SJSA1 (cell line): ENCODE measurements at places on chromosomes 11 and 22. TPM values are rescaled to one million over a fixed set of nuclear protein-coding genes. Genes with fewer than 3 reads are reported as not detected.
A peak's percentile ranks its signal among the peaks of the same experiment; 100 is the strongest.

- DNase-seq = no peak
Observed at GRCh38 chr11:25910086-25910485, 421.8 kb upstream of the ANO3 start.

DNA sequence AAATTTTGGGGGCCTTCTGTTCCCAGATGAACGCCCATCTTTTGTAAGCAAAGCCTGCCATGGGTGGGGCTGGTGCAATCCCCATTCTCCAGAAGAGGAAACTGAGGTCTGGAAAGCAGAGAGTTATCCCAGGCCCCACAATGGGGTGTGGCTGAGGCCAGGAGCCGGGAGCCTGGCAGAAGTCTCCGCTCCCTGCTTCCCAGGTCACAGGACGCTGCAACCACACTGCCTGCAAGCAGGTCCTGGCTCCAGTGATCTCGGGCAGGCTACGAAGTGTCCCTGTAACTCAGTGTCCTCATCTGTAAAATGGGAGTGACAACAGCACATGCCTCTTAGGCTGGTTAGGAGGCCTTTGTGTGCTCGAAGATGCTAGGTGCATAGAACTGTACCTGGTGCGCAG is 1.7 kb downstream of the PLCB3 start:
- no peak for DNase-seq

DNAJB13 gene
- not detected in 2 replicates for total RNA-seq

PRR33 gene
- total RNA-seq = not detected in 2 replicates

GRCh38 chr11:120649316-120649715 is 137.8 kb downstream of the GRIK4 start:
- DNase-seq = no peak

KRTAP5-7 gene
- total RNA-seq = not detected in 2 replicates

DNA sequence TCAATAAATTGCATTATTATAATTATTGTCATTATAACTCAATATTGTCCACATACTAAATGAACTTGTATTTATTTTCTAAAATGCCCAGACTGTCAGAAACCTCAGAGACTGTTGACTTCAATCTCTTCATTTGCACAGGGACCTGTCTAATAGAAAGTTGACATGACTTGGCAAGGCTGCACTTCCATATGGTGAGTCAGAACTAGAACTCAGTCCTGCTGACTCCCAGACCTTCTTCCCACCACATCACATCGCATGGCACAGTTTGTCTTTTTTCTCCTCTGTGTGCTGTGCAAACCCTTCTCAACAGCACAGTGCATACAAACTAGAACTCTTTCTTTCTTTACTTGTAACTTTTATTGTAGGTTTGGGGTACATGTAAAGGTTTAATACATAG is 215.1 kb upstream of the BLID start:
- no peak for DNase-seq

SLC7A4 gene
- total RNA-seq = not detected in 2 replicates

DNA sequence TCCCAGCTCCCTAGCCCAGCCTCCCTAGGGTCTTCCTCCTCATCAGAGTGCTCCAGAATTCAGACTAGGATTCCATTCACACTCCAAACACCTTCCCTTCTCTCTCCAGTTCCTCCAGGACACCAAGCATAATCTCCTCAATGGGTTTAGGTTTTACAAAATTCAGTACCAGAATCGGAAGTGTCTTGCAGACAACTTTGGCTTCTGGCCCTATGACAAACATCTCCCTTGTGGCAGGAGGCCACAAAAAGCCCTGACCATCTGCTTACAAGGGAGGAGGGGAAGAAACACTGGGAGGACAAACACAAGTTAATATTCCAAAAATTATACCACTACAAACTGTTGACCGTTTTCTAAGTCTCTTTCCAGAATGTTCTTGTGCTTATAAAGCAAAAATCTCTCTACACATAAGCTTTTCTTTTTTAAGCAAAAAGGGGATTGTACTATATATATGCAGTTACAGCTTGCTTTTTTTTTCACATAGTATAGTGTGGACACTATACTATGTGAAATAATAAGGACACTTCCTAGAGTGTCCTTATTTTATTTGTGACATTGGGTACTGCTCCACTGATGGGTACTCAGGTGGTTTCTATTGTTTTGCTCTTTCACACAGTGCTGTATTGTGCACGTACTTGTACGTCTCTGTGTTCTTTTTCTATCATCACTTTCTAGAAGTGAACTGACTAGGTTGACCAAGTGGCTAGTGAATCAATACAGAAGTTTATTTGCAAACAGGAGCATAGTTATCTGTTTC is 78.7 kb downstream of the BDNF start:
- no peak for DNase-seq

OR52J3 gene
- total RNA-seq = not detected in 2 replicates

- DNase-seq = no peak
Observed at GRCh38 chr11:78829146-78829545, 254.5 kb upstream of the NARS2 start.

RHOD gene
- not detected in 2 replicates for total RNA-seq

- DNase-seq = no peak
Observed at GRCh38 chr11:48044577-48044976, 64.2 kb downstream of the PTPRJ start.

DNA sequence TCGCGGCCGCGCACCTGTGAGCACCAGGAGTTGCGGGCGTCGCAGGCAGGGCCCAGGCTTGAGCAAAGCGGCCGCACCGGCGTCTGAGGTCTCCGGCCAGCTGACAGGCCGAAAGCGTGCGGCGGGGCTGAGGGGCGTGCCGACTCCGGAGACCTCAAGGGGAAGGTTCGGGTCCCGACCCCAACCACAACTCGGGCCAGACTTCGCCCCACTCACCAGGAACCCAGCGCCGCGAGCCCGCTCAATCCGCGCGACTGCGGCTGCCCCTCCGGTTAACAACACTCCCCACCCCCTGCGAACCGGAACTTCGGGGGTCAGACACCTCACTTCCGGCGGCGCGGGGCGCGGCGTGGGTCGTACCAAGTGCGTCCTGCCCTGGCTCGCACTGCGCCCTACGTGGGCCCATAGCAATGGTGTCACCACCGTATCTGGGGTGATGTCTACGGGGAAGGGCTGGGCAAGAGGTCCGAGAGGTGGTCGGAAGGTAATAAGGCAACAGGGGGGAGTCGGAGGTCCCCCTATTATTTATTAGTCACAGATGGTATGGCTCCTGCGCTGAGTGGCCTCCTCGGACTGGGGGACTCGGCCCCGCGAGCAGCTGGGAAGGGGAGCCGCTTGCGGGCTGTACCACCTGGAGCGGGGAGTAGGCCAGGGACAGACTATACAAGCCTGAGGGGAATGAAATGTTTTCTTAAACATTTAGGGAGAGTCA is at the start of gene SYVN1:
Gene SYVN1, minus strand, starts transcription at position 280 of the 712 bp plus-strand sequence. CDS start 918 bp downstream, outside the sequence.
- peak; percentile 97 for DNase-seq

GRCh38 chr11:8080674-8081590 is at the start of gene TUB:
Gene TUB, plus strand, starts transcription at chr11:8081211. Its CDS starts 300 bp downstream, at chr11:8081511.
- DNase-seq = no peak

GRCh38 chr22:25478528-25478927 is 85.9 kb upstream of the GRK3 start:
- no peak for DNase-seq

ARL2 gene
- 155 and 222 TPM in 2 replicates for total RNA-seq

DNA sequence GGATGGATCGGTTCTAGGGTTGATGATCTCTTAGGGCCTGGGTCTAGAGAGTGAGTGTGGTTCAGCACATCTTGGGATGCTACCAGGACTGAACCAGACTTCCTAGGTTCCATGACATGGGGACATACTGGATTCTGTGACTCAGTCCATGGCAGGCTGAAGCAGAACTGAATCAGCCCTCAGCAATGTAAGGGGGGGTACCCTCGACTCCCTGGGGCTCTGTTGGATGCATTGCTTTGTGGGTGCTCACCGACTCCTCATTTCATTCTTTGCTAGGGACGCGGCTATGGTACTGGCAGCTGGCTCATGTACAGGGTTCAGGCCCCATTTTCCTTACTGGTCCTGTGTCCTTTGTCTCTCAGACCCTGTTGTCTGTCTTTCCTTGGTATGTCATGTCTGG is 733 bp upstream of the GRAMD1B start:
- no peak for DNase-seq

PATE2 gene
- 0.50 TPM in 1 of 2 replicates, not detected in the other for total RNA-seq

GRCh38 chr11:107598225-107599139 is 7.5 kb downstream of the ELMOD1 start:
- no peak for DNase-seq

- DNase-seq = no peak
Observed at GRCh38 chr11:12979928-12980689, 29.0 kb upstream of the RASSF10 start.

DNA sequence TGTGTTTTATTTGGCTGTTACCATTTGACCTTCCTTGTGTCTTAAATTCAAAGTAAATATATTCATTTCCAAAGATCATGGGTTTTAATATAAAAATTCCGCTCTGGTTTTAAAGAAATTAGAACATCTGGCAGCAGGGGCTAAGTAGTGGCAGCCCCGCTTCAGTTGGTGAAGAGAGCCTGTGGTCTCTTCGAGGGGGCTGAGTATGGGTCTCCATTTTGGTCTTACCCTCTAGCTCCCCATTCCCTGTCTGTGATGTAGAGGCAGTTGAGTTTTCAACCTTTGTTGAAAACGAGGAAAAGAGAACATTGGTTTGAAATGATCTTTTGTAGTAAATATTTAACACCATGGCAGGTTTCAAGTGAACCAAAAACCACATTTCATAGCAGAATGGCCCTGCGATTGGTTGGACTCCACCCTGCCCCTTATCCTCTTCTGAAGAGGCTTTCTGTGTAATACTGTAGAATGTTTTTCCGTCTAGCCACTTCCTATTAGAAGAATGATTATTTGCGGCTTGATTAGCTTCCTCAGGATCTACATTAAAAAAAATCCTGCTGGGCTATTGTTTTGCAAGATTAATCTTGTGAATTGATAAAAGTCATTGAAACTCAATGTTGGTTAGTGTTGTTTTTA is 17.7 kb downstream of the APLP2 start:
- no peak for DNase-seq

DNA sequence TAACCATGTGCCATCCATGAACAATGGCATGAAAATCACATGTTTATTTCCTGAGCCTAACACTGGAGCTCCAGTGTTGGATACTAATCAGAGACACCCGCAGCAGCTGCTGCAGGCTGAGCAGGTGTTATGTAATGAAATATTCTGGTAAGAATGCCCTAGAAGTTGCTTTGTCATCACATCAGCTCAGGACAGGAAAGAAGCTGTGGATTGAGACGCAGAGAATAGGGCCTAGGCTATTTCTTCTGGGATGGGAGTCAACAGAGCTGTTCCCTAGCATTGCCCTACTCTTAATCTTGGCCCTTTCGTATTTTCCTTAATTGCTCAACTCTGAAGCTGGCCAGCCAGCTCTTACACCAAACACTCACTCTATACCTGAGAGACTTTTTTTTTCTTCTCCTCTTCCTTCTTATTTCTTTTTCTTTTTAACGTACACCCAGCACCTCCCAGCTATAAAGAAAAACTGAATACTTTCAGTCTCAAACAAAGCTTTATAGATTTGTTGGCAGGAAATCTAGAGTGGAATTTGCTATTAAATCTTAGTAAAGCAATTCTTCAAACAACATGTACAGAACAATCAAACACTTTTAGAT is 31.9 kb downstream of the RASSF10 start:
- DNase-seq = no peak

GRCh38 chr11:127445476-127445875 is 444.9 kb upstream of the KIRREL3 start:
- no peak for DNase-seq

DNA sequence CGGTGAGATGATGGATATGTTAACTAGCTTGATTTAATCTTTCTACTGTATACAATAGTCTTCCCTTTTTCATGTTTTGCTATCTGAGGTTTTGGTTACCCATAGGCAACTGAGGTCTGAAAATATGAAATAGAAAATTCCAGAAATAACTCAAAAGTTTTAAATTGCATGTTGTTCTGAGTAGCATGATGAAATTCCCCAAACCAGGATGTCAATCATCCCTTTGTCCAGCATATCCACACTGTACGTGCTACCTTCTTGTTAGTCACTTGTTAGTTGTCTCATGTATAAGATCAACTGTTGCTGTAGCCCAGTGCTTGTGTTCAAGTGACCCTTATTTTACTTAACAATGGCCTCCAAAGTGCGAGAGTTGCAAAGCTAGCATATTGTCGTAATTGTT is 21.2 kb upstream of the OR10W1 start:
- no peak for DNase-seq

DNA sequence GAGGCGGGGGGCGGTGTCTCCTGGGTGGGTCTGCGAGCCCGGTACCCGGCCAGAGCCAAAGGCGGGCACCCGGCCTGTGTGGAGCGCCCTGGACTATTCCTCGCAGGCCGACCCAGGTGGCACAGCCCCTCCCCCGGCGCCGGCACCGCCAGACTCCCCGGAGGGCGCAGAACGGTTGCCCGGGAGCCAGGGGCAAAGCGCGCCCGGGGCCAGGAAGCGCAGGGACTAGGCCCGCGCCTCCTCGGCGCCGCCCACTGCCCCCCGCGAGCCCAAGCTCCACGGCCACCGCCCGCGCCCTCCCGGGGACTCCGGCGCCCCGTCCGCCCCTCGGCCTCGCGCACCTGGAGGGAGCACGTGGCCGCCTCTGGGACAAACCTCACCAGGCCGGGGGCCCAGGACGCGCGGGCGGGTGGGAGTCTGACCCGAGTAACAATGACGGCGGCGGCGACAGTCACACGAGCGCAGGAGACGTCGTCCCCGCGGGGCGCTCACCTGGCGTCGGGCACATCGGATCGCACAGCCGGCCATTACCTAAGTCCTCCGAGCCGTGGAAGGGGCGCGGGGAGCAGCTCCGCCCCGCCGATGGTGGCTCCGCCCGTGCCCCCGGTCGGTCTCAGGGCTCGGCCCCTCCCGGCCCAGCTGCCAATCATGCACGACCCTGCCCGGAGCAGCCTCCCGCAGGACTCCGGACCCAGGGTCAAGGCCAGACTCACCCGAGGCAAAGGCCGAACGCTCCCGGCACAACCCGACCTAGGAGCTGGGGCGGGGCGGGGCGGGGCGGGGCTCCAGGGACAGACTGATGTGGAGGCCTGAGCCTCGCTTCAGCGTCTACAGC is 7.4 kb downstream of the PLXNB2 start:
- DNase-seq = no peak

MAJIN gene
- not detected in 2 replicates for total RNA-seq

- DNase-seq = no peak
Observed at GRCh38 chr11:124830749-124831148, 30.5 kb upstream of the MSANTD2 start.

DNA sequence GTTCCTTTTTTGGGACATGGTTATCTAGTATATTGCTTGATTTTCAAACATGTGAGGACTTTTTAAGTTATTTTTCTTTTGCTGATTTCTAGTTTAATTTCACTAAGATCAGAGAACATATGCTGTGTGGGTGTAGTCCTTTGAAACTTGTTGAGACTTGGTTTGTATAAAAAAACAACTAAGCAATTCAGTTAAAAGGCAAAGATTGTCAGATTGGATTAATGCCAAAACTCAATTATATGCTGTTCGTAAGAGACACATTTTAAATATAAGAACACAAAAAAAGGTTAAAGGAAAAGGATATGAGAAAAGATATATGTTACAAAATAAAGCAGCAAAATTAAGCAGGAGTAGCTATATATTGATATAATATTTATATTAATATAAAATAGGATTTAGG is 17.8 kb upstream of the RRM1 start:
- DNase-seq = no peak

DNA sequence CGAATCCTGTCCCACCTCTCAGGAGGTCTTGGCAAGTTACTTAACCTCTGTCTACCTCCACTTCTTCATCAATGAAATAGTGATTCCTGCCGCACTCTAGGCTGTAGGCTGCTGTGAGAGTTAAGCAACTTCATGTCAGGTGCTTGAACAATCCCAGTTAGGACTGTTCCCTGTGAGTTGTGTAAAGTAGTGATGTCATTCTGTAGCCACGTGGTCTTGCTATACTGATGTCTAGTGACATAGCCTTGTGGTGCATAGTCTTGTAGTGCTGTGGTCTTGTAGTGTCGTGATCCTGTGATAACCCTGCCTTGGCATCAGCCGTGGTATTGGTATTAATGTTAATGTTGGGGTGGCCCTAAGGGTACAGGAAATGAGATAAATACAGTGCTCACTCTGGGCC is 30.3 kb upstream of the PRR5 start:
- DNase-seq = no peak

HPX gene
- total RNA-seq = 0.32 TPM in 1 of 2 replicates, not detected in the other
